NCI-H2171 (cell line): ENCODE measurements at places on chromosomes 2 and 18.

GRCh38 chr18:46001892-46002291 is 34.8 kb upstream of the EPG5 start:
- no peak for DNase-seq

GRCh38 chr18:77148289-77148688 is 15.7 kb upstream of the MBP start:
- DNase-seq, result no peak

- DNase-seq, result no peak
Observed at GRCh38 chr18:45654677-45655076, 39.4 kb downstream of the SLC14A2 start.

- DNase-seq, result no peak
Observed at GRCh38 chr2:111666160-111666559, 217.8 kb downstream of the ANAPC1 start.

GRCh38 chr2:217795706-217796465 is 206.9 kb downstream of the TNS1 start:
- DNase-seq, result no peak
